AG20443 (cell line): ENCODE measurements at places on chromosomes 16 and 17.

- DNase-seq, result no peak
Measured at GRCh38 chr16:2925951-2926649, 14.4 kb downstream of the FLYWCH1 start.

- no peak for DNase-seq
Measured at GRCh38 chr17:51057534-51057933, 63.1 kb downstream of the SPAG9 start.

DNA sequence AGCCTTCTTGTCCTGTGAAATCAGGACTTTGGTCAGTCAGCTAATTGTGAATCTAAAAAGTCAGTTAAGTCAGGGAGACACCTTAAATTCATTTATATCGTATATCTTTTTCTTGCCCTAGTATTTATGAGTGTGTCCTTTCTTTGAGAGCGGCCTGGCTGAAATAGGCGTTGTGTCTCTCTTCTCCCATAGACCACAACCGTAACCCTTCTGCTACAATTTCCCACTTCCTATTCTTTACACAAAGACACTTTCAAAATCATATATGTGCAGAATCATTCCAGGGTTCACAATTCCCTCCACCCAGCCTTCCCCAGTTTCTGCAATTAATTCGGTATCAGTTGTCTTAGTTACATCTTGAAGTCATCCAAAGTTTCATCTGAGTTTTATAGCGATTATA is 14.0 kb upstream of the COTL1 start:
- DNase-seq, result no peak

- peak; percentile 56 for DNase-seq
Measured at GRCh38 chr16:56610017-56610608, 1.7 kb downstream of the MT2A start.

- no peak for DNase-seq
Measured at GRCh38 chr16:89595330-89596060, 17.9 kb upstream of the DPEP1 start.

- DNase-seq, result peak; percentile 48
Measured at GRCh38 chr17:5580367-5580766, 3.9 kb downstream of the NLRP1 start.

- DNase-seq, result no peak
Measured at GRCh38 chr17:66789961-66790437, 44.9 kb upstream of the CACNG5 start.

GRCh38 chr16:57567691-57568090 is 25.2 kb downstream of the ADGRG5 start:
- peak; percentile 3 for DNase-seq

DNA sequence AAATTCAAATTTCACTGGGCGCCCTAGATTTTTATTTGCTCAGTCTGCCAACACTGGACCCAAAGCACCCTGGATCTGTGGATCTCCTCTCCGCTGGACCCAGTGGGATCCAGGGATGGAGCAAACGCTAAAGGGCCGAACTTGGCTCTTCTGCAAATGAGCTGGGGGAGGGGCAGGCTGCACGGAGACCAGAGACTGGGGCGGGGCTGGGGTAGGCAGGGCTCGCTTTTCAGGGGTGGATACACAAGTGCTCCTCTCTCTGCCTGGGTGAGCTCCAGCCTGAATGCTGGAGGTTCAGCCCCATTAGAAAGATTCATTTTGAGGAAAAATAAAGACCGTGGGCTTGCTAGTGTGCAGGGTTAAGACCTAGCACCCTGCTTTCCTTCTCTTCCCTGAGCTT is 8.9 kb downstream of the CBX4 start:
- DNase-seq, result no peak

DNA sequence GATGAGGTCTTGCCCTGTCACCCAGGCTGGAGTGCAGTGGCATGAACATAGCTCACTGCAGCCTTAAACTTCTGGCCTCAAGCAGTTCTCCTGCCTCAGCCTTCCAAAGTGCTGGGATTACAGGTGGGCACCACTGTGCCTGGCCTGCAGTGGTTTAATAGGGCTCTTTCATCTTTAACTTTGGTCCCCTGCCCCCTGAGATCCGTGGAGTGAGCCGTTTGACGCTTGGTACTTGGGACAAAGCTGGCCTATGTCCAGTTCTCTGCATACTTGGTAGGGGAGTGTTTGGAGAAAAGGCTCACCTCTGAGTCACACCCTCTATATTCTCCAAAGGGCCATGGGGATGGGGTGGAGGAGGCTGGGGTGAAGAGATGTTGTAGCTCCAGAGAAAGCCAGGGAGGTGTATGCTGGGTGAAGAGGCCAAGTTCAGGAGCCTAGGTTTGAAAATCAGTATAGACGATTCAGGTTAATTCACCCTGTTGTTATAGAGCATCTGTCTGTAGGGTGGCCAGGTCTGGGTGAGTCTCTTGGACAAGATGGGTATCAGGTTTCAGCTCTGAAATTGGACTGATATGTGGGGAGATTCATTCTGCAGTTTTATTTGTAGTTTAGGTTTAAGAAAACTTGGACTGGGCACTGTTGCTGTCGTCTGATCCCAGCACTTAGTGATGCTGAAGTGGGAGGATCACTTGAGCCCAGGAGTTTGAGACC is 17.6 kb downstream of the ABCC1 start:
- DNase-seq, result peak; percentile 83

DNA sequence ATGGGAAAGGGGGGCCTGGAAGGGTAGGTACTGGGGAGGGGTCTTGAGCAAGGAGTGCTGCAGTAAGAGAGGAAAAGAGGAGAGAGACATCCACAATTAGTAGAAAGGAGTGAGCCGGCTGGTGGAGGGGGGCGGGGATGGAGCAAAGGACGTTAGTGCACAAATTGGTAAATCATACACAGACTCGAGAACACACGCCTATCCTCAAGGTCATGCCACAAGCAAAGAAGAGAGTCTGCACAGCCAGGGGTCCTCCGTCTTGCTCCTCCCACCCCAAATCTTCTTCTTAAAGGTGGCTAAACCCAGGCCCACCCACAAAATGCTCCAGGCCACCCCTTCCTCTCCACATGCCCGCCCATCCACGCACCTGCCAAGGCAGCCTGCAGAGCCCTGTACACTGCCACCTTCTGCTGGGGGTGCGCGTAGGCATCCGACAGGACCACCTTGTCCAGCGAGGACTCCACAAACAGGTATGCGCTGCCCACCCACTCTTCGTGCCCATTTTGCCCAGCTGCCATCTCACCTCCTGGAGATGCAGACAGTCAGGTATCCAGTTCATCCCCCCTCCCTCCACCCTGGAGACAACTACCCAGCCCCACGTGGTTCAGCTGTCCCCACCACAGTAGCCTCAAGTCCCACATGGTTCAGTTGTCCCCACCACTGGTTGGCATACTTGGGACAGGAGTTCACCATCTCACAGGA is 3.4 kb downstream of the TRADD start:
- DNase-seq, result no peak

DNA sequence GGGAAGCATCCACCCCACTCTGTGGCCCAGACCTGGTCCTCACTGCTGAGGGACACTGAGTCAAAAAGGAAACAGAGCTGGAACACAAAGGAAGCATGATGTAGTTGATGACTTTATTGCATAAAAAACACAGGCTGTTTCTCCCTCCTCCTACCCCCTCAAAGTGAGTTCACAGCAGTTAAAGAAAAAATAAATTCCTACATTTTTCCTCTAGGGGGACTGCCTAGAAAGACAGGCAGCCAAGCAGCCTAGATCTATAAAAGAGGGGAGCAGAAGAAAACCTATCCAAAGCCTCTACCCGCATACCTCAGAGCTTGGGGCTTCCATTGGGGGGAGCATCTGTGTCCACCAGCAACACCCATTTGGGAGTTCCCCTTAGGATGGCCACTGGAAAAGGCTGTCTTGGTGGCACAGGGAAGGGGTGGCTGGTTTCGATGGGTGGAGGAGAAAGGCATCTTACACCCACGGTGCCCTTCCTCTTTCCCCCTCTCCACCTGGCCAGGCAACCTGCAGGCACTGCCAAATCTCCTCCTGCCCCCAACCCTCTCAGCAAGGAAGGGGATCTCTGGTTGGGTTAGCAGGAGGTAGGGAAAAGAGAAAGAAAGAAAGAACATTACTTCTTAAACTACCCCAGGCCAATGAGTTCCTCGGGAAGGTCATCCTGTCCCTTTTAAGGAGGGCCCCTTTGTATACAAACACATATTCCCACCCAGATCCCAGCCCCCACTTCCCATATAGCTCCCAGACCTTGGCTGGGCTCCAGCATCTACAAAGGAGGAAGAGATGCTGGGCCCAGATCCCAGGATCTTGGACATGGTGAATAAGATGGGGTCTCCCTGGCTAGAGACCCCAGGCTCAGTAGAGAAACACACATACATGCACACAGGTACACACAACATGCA is 4.0 kb upstream of the SCRN2 start:
- peak; percentile 44 for DNase-seq

GRCh38 chr17:48681609-48682008 is 40.7 kb downstream of the PRAC1 start:
- no peak for DNase-seq

GRCh38 chr17:37090941-37091340 is 142.2 kb downstream of the AATF start:
- no peak for DNase-seq

- no peak for DNase-seq
Measured at GRCh38 chr17:62725791-62726249, 82.3 kb downstream of the MARCHF10 start.

- no peak for DNase-seq
Measured at GRCh38 chr17:15457723-15458094, 9.7 kb downstream of the CDRT4 start.

- DNase-seq, result peak; percentile 65
Measured at GRCh38 chr17:59004338-59005111, 102.2 kb downstream of the TRIM37 start.

- DNase-seq, result no peak
Measured at GRCh38 chr17:40099619-40100418, 570 bp downstream of the NR1D1 start.

DNA sequence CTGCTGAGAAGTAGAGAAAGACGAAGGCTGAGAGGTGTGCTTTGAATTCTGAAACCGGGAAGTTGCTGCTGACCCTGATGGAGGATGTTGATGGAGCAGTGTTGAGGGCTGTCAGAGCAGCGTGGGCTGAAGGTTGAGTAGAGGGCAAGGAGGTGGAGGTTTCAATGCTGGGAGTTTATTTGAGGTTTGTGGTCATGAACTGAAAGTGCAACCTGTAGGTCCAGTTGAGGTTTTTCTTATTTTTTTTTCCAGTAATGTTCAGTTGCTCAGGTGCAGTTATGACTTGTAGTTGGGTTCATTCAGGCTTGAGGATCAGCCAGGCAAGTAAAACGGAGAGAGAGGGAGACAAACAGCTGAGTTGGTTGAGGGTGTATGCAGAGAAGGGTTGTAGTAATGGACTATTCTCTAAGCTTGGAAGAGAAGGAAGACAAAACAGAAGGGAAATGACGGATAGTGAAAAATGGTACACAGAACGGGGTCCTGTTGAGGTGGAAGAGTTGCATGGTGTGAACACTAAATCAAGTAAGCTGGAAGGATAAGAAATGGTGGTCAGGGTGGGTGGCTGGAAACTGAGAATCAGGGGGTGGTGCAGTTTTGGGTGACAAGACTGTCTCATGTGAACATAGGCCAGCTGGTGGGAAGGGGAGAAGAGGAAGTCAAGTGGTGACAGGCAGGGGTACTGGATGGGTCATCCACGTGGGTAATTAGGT is 8.7 kb upstream of the UBE2G1 start:
- no peak for DNase-seq

- DNase-seq, result no peak
Measured at GRCh38 chr16:51401673-51402072, 250.6 kb upstream of the SALL1 start.

- no peak for DNase-seq
Measured at GRCh38 chr17:50205963-50206505, 4.6 kb upstream of the COL1A1 start.

- peak; percentile 78 for DNase-seq
Measured at GRCh38 chr17:8681170-8681949, 50.8 kb upstream of the MYH10 start.

DNA sequence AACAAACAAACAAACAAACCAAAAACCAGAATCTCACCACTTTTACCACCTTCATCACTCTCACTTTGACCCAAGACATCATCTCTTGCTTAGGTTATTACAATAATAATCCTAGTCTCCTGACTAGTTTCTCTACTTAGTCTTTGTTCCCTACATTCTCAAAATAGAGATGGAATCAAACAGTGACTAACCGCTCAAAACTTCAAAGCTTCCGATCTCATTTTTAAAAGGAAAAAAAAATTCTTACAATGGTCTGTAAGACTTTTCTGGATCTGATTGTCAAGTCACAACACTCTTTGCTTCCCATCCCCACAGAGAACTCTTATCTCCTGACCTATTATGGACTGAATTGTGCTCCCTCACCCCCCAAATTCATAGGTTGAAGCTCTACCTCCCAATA is 60.9 kb downstream of the SPAG9 start:
- DNase-seq, result peak; percentile 31

- no peak for DNase-seq
Measured at GRCh38 chr16:27564224-27564623, 14.3 kb downstream of the KATNIP start.

DNA sequence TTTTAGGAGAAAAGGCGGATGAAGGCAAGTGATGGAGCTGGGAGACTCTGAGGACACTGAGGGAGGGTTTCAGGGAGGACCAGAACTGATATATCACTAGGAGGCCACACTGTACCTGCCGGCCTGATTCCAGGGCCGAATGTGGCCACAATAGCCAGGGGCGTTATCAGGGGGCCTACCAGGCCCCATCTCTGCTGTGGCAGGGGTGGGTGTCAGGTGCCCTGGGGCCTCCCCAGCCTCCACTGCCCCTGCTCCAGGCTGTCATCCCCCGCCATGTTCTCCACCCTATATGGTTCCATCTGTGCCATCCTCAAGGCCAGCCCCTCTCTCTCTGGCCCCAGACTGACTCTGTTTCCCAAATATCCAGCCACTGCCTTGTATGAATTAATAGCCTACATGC is 246.5 kb downstream of the GSG1L start:
- no peak for DNase-seq

DNA sequence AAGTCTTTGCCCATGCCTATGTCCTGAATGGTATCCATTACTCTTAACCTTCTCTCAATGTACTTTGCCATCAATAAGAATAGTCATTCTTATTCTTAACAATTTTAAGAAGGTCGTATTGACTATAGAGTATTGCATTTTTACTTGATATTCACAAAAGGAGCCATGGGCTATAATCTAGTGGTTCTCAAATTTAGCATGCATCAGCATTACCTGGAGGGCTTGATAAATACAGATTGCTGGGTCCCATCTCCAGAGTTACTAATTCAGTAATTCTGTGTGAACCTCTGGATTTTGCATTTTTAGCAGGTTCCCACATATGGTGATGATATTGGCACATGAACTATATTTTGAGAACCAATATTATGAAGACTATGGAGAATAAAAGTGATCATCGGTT is 89.6 kb downstream of the ABCA8 start:
- DNase-seq, result no peak

GRCh38 chr17:10618202-10618635 is 38.9 kb downstream of the MYH3 start:
- peak; percentile 87 for DNase-seq

GRCh38 chr17:48647103-48647962 is 21.2 kb upstream of the HOXB9 start:
- peak; percentile 37 for DNase-seq

GRCh38 chr16:23577493-23577892 is 18.6 kb downstream of the NDUFAB1 start:
- no peak for DNase-seq
